ENCODE measurements at places on chromosomes 7 and 10. TPM values are rescaled to one million over a fixed set of nuclear protein-coding genes. Genes with fewer than 3 reads are reported as not detected.

GRCh38 chr7:51444936-51445335 is 128.3 kb upstream of the COBL start:
- DNase-seq, result no peak

The TMEM26 gene
- 6.2 TPM for polyA plus RNA-seq

The SYCE1 gene
- 0.09 TPM for polyA plus RNA-seq

The PDGFA gene
- polyA plus RNA-seq, result 40.8 TPM

DNA sequence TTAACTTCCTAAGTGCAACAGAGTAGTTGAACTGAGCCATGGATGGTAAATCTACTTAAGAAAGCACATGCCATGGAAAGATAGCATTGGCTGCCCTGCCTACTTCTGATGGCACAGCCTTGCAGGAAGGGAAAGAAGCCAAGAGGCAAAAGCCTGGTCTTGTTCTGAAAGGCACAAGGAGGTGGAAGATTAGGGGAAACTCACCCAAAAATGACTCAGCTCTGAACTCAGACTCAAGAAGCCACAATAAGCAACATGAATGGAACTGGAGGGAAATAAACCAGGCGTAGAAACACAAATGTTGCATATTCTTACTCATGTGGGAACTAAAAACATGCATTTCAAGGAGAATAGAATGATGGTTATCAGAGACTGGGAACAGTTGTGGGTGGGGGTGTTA is 20.8 kb upstream of the ALOX5 start:
- no peak for DNase-seq

DNA sequence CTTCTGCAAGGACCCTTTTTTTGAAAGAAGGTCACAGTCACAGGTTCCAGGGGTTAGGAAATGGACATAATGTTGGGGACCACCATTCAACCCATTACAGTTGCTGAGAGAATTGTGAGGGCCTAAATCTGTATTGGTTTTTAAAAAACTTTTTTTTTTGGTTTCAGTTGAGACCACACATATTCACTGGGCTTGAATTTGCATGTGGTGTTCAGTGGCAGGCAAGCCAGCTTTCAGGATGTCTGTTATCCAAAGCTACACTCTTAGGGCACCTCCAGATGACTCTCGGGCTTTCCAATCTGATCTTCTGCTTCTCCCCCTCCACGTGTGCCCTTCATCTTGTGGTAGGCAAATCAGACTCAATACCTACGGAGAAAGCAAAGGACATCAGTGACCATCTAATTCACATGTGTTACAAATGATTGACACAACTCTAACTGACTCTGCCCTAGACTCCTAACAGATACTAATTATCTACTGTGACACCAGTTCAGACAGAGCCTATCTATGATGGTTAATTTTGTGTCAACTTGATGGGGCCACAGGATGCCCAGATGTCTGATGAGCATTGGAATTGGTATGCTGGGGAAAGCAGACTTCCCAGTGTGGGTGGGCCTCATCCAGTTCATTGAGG is 93.3 kb upstream of the ELMO1 start:
- no peak for DNase-seq

DNA sequence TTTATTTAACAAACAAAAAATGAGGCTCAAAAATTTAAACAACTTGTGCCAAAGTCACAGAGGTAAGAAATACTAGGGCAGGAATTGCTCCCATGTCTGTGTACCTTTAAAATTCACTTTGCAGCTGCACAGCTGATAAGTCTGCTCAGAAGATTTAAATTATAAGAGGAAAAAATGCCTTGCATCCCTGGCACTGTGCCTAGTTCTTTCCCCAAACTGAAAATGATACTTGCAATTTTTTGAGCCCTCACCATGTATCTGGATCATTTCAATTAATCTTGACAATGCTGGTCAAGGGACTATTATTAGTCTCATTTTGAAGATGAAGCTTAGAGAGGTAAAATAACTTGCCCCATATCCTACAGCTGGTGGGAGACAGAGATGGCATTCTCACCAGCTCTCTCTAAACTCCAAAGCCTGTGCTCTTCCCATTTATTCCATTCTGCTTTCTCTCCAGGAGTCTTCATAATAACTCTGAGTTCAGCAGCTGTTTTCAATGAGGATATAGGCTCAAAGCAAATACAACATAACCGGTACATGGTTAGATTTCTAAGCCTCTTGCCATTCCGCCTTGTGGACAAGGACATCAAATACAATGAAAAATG is 350.5 kb upstream of the LRRTM3 start:
- no peak for DNase-seq
